ENCODE measurements at places on chromosomes 1 and 21.

- no peak for DNase-seq
These were observed 4.4 kb upstream of the TMCO2 start for GRCh38 chr1:40243351-40243750.

DNA sequence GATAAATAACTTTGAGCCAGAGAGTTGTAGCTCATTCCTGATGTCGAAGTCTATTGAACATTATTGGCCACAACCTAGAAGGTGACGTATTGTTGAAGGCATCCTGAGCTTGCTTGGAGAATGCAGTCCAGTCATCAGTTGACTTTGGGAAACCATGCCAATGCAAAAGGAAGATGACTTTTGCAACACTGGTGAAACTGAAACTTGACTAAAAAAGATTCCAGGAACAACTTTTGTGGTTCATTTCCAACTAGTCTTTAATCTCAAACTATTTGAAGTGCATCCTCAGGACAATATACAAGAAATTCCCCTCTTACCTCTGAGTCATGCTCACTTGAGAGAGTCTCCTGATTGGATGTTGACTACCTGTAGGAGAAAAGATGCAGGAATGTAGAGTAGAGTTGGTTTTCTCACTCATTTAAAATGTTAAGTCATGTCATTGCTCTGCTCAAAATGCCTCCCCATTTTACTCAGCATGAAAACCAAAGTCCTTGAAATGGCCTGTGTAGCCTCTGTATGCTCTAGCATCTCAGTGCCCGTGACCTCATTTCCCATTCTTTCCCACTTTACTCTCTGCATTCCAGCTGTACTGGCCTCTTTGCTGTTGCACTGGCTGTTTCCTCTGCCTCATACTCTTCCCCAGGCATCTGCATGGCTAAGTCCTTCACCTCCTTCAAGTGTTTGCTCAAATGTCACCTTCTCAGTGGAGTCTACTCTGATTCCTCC, 24.4 kb upstream of the LEPR start:
- DNase-seq = peak; percentile 1

GRCh38 chr1:65177457-65177856, 29.5 kb downstream of the AK4 start:
- DNase-seq = no peak

GRCh38 chr1:43552813-43553212, 22.1 kb downstream of the PTPRF start:
- DNase-seq = no peak

DNA sequence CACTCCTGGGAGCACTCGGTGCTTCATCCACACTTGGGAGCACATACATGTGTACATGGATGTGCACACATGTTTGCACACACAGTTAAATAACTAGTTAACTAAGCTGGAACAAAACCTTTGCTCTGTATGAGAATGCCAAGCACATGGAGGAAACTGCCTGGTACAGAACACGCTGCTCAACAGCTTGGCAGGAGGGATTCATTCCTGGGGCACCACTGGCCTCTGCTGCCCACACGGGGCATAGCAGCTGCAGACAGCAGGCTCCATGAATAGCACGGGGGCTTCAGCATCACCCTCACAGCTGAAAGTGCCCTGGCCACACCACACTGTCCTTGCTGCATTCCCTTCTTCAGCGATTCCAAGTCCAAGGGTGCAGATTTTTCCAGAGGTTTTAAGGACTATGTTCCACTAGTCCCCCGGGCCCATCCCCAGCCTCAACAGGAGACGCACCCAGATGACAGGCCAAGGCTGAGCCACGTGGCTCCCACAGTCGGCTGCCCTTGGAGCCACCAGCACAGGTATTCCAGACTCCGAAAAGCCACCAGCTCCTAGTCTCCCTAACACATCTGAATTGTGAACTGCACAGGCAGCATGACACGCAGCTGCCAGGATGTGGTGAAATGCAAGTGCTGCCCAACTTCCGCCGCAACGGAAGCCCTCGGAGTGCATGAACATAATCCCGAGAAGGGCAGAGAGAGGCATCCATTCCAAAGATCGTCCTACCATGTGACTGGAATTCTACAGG, 16.9 kb downstream of the NPHP4 start:
- DNase-seq = no peak

DNA sequence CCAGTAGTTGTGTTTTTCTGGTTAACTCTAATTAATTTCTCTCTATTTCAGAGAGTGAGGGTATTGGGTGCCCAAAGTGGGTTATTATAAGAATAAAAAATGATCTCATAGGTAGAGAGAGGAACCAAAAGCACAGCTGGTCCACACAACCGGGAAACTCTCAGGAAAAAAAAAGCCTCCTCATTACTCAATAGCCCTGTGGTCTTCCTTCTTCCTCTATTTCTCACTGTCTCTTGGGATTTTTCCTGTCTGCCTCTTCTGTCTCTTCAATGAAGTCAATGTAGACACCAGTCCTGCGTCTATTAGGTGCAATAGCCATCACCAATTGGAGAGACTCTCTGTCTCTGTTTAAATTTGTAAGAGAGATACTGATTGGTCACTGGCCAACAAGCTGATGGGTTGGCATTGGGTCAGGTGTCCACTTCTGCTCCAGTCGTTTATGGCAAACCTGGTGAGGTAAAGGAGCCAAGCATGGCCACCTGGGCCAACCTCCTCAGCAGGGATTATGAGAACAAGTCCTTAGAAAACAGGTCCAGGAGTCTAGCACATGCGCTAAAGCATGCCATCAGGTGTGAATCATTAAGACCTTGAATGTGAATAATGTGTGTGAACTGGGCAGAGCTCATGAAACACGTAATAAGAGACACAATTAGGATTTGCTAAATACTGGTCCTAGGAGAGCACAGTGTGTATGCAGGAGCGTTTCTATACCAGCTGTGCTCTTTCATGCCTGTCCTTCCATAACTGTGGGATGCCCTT, 443.0 kb upstream of the RUNX1 start:
- DNase-seq = no peak

GRCh38 chr1:39761557-39762260, 9.4 kb downstream of the OXCT2 start:
- no peak for DNase-seq

DNA sequence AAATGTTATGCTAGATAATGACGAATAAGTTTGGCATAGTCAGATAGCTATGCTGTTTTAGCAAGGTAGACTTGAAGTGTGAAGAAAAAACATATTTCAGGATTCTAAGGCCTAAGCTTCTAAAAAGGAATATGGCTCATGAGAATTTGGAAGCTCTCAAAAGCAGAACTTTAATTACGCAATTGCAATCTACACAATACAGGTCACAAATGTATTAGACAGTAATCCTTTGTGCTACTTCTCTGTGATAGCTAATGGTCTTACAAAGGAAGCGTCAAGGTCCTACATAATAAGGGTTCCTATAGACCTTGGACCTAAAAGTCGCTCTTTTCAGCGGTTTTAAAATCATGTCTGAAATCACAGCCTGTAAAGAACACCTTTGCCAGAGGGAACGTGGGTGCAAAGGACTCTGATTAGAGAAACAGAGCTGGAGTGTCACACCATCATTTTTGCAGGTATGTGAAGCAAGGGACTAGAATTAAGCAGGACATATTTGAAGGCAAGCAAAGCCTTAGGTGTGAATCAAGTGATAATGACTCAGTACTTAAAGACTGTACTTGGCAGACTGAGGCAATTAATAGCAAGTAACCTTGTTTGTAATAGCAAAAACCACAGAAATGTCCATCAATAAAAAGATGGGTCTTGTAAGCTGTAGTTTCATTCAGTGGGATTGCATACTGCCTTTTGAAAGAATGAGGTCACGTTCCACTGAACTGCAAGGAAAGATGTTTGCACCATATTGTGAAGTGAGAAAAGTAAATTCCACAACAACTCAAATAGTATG, 420.2 kb downstream of the KCTD3 start:
- DNase-seq = no peak

GRCh38 chr21:16579538-16579937, 849.8 kb downstream of the USP25 start:
- DNase-seq = no peak

DNA sequence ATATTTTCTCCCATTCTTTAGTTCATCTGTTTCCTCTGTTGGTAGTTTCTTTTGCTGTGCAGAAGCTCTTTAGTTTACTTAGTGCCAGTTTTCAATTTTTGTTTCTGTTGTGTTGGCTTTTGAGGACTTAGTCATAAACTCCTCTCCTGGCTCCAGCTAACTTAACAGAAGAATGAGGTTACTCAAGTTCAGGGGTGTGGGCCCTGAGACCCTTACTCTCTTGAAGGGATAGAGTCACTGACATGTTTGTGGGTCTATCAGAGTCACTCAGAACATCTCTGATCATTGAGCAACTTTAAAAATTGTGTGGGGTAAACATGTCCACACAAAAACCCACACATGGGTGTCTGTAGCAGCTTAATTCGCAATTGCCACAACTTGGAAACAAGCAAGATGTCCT, 14.2 kb downstream of the AGT start:
- no peak for DNase-seq

DNA sequence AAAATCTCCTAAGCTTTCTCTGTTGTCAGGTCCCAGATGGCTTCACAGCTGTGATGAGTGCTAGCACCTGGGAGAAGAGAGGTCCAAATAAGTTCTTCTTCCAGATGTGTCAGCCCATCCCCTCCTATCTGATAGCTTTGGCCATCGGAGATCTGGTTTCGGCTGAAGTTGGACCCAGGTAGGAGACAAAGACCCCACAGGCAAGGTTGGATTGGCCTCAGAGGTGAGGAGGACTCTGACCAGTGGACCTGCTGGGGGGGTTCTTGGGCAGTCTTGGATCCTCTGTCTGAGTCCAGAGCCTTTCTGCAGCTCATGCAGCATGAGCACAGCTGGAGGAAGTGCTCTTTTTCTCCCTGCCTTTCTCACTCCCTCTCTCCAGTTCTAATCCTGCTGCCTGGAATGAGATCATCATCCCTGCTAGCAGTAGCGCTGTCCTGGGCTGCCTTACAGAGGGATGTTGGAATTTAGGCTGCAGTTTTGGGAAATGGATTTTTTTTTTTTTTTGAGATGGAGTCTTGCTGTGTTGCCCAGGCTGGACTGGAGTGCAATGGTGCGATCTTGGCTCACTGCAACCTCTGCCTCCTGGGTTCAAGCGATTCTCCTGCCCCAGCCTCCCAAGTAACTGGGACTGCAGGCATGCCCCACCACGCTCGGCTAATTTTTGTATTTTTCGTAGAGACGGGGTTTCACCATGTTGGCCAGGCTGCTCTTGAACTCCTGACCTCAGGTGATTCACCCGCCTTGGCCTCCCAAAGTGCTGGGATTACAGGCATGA, 7.1 kb downstream of the RNPEP start:
- DNase-seq = no peak

- no peak for DNase-seq
These were observed 111.0 kb downstream of the TAS1R2 start for GRCh38 chr1:18748435-18748834.

GRCh38 chr1:77371396-77371795, 89.6 kb downstream of the AK5 start:
- DNase-seq = no peak

DNA sequence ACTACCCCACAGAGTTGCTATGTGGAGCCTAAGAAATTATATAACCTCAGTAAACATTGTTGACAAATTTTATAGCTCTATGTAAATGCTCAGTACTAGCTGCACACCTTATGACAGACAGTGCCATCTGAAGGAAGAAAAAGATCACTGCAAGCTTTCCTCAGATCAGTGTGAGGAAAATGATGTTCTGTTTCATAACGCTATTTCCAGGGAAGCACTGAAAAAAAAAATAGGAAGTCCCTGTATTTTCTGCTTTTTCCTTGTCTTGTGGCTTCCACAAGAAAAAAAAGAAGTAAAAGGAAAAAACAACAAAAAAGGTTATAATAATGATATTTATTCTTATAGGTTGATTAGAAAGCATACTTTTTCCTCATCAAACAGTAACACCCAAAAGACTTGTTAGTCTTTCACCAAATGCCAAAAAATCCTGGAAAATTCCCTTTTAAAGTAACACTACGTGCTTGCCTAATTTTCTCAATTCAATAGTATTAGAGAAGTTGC, 23.2 kb downstream of the LYST start:
- no peak for DNase-seq

DNA sequence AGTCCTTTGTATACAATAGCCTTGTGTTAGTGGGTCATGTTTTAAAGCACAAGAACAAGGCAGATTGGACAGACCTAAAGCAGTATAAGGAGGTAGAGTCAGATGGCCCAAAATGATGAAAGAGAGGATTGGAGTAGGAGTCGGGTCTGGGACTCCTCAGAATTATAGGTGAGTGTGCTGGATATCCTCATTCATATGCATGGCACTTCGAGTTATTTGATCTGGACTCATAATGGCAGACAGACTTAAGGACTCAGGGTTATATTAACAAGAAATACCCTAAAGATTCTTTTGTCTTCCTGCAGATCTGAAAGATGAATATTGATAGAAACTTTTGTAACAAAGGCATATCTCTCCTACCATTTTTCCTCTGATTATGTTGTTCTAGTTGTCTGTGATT, 92.7 kb downstream of the GABPA start:
- DNase-seq = no peak

DNA sequence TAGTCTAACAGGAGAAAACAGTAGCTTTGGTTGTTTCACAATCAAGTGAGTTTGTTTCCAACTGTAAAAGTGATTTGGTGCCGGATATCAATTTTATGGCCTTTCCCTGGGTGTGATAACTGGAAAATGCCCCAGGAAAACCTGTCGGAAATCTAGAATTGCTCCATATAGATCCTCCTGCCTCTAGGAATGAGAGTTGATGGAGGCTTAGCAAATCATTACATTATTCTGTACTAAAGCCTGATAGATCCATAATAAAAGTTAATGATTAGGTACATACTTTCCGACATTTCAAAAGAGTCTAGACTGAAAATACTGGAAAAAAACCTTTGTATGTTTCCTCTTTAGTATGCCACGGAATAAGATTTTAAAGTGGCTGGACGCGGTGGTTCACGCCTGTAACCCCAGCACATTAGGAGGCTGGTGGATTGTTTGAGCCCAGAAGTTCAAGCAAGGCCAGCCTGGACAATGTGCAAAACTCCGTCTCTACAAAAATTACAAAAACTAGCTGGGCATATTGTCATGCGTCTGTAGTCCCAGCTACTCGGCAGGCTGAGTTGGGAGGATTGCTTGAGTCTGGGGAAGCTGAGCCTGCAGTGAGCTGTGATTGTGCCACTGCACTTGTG, 70.0 kb upstream of the SLC45A1 start:
- DNase-seq = no peak

- no peak for DNase-seq
These were observed 10.5 kb downstream of the AIM2 start for GRCh38 chr1:159066108-159066507.

- no peak for DNase-seq
These were observed 80.0 kb downstream of the DESI2 start for GRCh38 chr1:244732851-244733450.

GRCh38 chr1:88920845-88921244, 29.5 kb upstream of the GTF2B start:
- DNase-seq = no peak

GRCh38 chr1:184276416-184276815, 110.4 kb upstream of the C1orf21 start:
- no peak for DNase-seq

DNA sequence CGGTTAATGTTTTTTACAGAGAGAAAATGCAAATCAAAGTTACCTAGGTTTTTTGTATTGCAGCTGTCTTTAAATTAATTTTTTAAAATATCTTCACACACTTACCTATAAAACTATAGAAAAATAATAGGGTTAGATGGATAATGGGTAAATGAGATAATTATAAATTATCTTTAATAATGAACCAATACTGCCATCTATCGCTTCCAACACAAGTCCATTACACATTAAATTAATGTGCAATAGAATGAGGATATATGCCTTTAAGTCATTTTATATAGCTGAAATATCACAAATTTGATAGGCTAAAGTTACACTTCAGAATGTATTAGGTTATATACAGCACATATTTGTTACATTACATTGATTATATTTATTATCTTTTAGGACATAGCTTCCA, 2212.8 kb downstream of the MRPL39 start:
- no peak for DNase-seq

- no peak for DNase-seq
These were observed 65.1 kb upstream of the DMRTA2 start for GRCh38 chr1:50488356-50488755.

Data from T1000 (cell line).